ENCODE measurements at places on chromosomes 2 and 18.

GRCh38 chr2:120182019-120182560, 41.1 kb downstream of the TMEM185B start:
- DNase-seq, result no peak

GRCh38 chr2:10372203-10372861, 69.6 kb downstream of the HPCAL1 start:
- DNase-seq, result no peak

DNA sequence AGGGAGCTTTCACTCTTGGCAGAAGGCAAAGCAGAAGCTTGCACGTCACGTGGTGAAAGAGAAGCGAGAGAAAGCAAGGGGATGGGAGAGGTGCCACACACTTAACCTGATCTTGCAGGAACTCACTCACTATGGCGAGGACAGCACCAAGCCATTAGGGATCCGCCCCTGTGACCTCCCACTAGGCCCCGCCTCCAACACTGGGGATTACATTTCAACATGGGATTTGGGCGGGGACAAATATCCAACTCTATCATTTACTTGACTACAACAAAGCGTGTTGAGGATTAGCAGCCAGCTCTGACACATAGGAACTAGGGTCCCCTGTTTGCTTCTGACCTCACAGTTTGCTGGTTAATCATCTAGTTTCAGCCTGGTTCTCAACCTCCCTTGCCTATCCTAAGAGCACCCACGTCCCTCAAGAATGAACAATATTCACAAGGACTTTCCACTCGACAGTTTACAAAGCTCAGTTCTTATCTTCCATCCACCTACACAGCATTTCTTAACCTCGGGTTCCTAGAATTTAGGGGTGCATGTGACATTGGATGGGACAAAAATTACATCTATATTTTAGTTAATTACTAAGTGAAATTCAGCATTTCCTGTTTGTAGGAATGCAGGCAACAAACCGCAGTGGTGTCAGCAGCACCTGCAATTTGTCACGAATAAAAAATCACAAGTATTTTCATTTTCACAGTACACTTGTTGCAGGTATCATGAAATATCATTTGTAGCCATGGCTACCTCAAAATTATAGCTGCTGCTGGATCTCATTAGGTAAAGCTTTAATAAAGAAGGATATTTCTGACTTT, 36.0 kb downstream of the LBH start:
- no peak for DNase-seq

GRCh38 chr2:38590053-38590452, 12.7 kb downstream of the HNRNPLL start:
- no peak for DNase-seq

DNA sequence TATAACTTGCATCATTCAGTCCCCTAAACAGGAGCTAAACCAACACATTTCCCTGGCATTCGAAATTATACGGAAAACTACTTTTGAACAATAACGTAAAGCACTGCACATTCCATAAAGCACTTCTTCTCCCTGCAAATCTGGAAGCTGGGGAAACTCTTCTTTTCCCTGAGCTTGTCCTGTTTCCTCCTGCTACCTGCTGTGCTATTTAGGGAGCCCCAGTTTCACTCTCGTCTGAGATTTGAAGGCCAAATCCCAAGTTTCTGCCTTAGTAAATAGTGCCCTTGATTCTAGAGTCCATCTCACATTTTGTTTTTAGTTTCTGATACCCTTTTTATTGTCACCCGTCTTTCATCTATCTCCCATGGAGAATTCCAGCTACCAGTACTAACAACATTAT, 67.7 kb upstream of the OSR1 start:
- DNase-seq, result no peak

- DNase-seq, result no peak
Measured at GRCh38 chr18:25883091-25883490, 207.3 kb downstream of the SS18 start.

DNA sequence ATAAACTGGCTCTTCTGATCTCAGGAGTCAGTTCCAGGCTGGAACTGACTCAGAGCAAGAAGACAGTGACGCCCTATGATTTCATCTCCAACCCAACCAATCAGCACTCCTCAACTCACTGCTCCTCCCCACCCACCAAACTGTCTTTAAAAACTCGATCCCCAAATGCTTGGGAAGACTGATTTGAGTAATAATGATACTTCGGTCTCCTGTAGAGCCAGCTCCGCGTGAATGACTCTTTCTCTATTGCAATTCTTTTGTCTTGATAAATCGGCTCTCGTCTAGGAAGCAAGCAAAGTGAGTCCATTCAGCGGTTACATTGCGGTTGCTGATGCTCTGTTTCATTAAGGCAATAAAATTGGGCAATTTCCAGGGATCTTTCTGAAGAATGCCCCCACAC, 1025.3 kb upstream of the CNTNAP5 start:
- no peak for DNase-seq

- DNase-seq, result no peak
Measured at GRCh38 chr18:46418663-46419260, 238.3 kb downstream of the LOXHD1 start.

DNA sequence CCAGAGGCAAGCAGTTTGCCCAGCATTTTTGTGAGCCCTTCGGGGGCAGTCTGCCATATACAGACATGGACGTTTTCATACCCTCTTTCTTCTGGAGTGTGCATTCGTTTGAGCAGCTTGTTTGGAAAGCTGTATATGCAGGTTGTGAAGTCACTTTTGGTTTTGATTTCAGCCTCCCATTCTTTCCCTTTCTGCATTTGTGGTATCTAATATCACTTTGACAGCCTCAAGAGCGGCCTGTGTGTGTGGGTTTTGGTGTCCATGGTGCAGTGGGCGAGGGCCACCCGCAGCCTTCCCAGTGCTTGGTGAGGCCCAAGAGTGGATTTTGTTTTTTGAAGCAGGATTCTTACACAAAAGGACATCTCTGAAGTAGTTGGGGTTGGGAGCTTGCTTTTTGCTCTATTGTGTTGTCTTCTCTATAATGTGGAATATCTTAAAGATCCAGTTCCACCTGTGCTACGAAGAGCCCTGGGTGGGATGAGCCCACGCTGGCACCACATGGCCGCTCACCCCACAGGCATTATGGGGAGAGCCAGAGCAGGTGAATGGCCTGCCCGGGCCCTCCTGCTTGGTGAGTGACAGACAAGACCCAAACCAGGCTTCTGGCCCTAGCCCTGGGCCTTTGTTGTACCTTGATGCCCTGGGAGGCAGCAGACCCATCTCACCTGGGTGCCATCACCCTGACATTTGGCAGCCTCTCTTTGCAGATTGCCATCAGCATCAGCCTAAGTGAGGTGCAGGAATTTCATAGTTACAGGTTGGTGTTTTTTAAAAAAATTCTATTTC, 29.5 kb downstream of the INPP4A start:
- no peak for DNase-seq

DNA sequence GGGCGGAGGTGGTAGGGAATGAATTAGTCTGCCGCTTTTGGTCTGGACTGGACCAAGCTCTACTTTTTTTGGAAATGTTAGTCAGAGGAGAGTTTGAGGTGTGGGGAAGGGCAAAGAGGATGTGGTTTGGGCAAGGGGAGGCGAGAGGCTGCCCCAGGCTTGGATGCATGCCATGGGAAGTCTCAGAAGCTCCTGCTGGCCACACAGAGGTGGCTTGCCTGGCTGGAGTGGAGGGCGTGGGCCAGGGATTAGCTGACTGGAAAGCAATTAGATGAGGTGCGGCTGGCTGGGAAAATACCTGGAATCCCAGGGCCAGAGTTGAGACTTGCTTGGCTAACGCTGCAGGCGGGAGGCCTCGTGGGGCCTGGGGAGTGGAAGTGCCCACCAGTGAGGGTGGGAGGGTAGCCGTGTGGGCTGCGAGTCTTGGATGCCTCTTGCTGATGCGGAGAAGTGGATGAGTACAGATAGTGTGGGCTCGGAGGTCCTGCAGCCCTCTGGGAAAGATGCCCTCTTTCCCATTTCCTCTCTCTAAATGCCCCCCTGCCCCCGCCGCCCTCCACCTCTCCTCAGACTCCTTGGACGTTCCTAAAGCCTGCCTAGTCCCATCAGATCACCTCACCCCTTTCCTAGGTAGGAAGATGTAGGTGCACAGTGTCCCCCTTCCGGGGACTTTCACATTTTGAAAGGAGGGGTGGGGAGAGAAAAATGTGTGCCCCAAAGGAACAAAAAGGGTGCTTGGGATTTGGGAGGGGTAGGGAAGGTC, 117.6 kb downstream of the SMAD7 start:
- DNase-seq, result no peak

- DNase-seq, result no peak
Measured at GRCh38 chr2:14626873-14627272, 5.6 kb upstream of the LRATD1 start.

DNA sequence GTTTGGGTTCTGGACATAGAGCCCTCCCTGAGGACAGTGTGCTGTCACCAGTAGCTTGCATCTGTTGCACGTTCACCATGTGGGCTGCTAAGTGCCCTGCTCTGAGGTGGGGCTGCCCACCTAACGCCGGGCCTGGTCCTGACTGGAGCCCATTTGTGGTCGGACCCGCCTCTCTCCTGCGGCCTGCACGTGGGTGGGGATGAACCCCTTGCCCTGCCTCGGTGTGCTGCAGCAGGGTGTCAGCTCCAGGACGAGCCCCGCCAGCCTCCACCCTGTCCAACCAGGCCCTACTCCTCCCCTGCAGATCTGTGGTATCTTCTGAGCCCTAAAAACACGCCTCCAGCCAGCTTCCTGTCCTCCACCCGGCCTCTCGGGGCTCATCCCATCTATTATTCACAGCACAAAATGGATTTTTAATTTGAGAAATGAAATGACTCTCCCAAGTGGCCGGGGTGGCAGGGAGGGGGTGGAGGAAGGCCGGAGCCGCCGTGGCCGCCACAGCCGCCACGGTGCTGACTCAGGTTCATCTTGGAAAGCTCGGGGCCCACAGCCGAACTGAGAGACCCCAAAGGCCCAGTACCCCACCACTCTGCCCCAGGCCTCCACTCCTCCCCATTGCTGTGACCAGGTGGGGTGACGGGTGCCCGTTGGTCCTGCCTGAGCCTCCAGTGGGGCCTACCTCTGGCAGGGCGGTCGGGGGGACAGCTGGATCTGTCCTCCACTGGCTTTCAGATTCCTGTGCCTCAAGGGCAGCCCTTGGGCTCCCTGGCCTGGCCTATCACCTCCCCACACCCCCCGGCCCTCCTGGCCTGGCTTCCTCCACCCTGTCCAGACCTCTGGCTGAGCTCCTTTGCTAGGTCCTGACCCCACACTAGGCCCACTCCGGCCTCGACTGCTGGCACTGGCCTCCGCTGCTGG, 2.8 kb upstream of the ECEL1 start:
- DNase-seq, result no peak

DNA sequence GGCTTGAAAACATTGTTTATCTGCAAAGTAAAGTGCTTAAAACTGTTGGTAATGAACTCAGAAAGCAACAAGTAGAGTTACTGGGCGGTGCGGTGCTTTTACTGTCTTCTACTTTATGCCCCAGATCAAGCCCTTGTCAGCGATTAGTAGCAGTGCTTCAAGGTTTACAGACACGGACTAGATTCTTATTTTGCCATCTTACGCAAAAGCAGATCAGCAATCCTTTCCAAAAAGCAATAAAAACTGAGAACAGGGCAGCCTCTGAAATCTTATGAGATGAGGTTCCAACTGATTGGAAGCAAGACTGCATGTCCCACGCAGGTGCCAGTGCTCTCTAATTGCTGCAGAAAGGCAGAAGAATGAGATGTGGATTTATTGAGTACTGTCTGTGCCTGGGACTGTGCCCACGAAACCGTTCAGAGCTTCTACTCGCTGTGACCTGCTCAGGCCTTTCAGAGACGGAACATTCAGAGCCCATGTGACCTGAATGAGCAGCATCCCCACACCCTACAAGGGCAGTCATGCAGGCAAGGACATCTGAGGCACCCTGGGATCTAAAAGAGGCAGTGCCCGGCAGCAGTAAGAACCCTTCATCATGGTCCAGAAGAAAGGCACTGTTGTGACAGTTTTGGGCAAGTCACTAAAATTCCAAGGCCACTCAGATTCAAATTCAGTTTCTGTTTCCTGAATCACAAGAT, 15.7 kb downstream of the COL4A3 start:
- DNase-seq, result no peak

All from GM12891 (cell line).